ENCODE measurements at places on chromosomes 11 and 22. TPM values are rescaled to one million over a fixed set of nuclear protein-coding genes. Genes with fewer than 3 reads are reported as not detected.

DNA sequence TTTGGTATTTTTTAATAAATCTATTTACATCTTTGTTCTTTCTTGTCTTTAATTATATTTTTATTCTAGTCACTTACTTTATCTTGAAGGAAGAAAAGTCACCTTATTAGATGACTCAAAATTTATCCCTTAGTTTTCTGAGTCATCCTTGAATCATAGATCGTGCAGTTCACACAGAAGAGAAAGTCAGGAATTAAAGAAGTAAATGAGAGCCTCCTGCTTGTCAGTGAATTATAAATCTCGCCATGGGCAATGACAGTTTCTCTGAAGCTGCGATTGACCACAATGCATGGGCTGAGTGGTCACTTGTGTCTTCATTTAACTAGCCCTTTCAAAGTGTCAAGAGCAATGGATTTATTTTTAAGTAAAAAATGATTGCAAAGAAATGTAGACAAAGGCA is 91.2 kb downstream of the LUZP2 start:
- no peak for DNase-seq

DNA sequence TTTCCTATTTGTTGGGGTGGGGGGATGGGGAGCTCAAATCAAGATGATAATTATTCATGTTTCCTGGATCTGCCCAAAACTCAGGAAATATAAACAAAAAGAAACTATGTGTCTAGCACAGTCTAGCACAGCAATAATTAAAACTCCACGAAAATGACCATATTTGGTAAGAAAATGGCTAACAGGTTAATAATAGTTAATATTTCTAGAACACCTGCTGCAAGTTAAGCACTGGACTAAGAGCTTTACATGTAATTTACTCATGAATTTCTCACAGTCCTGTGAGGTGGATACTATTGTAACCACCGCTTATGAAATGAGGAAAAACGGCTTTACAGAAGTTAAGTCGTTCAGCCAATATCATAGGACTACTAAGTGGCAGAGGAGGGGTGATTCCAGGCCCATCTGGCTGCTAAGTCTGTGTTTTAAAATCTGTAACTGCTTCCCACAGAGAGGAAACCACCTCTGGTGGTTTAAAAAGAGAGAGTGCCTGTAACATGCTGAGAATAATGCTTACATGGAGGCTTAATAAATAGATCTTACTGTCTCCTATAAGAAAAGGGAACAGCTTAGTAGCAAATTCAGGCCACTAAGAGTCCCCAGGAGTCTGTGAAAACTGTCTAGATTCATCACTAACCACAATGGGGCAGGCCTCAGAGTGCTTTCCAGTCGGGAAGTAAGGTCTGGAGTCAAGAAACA is 11.0 kb upstream of the AMOTL1 start:
- no peak for DNase-seq

DNA sequence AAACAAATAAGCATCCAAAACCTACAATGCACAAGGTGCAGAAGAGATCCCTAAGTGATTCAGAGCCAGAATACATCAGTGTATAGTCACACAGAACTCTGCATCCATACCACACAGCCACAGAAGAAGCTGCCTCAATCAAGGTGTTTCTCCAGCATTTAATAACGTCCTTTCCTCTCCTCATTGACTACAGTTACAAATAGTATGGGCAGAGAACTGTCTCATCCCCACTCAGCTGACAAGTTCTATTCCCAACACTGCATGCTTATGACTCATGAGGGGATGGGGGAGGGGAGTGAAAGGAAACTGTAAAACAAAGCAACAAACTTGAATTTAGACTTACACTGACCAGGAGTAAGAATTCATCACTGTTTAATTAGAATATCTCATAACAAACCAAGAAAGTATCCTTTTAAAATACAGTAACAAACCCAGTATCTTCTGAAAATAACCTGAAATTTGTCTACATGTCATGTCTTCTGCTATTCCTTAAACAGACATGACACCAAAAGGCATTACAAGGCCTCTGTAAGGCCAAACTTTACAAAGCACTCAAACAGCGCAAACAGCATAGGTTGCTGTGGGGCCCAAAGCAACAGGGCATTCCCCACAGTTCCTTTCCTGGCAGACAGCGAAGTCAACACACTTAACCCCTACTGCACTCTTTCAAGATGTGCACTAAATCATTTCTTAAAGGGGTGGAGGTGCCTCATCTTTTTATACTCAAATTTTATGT is 29.3 kb downstream of the CELF1 start:
- DNase-seq, result peak; percentile 48

- no peak for DNase-seq
Observed at GRCh38 chr11:31818874-31819331, 7.8 kb upstream of the PAX6 start.

- no peak for DNase-seq
Observed at GRCh38 chr11:120288021-120288420, 37.1 kb upstream of the TLCD5 start.

- DNase-seq, result no peak
Observed at GRCh38 chr11:38460896-38461295, 1862.9 kb upstream of the RAG2 start.

- DNase-seq, result no peak
Observed at GRCh38 chr22:20584872-20585638, 77.6 kb downstream of the MED15 start.

POLR2F gene
- 162 TPM for total RNA-seq

CDC42BPG gene
- 7.4 TPM for total RNA-seq

DNA sequence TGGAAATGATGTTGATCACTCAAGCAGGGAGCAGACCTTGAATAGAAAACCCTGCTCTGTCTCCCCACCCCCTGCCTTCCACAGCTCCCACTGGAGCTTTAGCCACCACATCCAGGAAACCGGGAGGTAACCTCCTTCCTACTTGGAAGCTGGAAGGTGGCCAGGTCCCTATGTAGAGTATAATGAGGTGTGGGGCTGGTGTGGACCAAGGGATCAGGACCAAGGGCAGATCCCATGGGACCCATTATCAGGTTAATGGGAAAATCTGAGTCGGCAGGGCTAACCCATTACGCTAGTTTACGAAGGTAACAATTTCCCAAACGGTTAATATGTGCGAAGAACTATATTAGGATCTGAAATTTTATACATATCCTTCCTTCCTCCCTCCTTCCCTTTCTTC is 321.9 kb downstream of the MIAT start:
- no peak for DNase-seq

DNA sequence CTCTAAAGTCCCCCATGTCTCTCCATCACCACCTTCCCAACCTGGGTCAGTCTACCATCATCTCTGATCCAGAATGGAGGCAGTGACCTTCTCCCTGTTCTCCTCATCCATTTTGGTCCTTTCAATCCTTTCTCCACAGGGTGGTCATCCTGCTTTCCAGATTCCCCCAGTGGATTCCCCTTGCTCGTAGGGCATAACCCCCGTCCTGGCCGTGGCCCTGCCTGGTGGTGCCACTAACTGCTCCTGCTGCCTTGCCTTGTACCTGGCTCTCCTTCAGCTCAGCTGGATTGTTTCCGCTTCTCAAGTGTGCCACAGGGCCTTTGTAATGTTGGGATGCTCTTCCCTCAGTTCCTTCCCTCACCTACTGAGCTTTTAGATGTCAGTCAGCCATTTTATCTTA is 81.6 kb downstream of the MYO7A start:
- no peak for DNase-seq

DNA sequence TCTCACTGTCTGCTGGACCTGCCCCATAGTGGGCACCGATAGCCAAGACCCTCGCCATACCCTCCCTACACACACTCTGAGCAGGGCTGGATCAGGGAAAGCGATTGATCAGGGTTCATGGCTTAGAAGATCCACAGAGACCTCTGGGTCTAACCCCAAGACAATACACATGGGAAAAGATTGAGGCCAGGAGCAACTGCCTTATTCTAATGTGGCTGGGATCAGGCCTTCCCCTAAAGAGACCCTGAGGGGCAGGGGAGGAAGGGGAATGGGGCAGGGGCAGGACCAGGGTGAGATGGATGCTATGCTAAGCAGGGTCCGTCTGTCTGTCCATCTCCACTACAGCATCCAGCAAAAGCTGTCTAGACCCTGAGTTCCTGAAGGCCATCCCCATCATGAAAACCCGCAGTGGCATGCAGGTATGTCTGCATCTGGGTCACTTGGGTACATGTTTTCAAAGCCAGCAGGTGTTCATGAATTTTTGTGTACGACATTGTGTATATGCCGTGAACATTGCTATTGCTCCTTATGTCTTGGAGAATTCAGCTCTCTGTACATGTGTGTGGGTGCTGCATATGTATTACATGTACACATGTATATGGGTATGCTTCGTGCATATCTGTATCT is 15.3 kb upstream of the RELT start:
- no peak for DNase-seq

DNA sequence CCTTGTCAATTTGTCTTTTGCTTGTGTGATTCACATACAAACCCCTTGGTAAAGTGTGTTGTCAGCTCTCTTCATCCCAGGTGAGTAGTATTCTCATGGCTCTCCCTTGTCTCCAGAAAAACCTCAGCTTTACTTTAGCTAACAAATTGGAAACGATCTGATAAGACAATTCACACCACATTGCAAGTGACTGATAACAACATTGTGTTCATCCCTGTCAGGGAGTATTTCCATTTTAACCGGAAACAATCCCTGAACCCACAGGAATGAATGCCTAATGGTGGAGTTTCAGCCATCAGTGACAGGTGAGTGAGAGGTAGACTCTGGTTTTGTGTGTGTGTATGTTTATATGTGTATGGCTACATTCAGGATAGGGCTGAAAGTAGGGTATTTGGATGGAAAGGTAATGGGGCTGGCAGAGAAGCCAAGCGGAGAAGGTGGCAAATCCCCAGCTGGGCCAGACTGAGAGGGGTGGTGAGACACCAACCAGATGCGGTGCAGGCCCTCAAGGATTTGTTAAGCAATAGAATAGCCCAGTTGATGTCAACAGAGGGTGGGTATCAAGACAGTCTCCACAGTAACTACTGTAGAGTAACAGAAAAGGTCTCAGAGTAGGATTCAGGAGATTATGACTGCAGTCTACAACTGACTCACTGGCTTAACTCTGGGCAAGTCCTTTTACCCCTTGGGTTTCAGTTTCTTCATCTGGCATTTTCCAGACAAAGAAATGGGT is 7.6 kb downstream of the LRRC51 start:
- no peak for DNase-seq

DNA sequence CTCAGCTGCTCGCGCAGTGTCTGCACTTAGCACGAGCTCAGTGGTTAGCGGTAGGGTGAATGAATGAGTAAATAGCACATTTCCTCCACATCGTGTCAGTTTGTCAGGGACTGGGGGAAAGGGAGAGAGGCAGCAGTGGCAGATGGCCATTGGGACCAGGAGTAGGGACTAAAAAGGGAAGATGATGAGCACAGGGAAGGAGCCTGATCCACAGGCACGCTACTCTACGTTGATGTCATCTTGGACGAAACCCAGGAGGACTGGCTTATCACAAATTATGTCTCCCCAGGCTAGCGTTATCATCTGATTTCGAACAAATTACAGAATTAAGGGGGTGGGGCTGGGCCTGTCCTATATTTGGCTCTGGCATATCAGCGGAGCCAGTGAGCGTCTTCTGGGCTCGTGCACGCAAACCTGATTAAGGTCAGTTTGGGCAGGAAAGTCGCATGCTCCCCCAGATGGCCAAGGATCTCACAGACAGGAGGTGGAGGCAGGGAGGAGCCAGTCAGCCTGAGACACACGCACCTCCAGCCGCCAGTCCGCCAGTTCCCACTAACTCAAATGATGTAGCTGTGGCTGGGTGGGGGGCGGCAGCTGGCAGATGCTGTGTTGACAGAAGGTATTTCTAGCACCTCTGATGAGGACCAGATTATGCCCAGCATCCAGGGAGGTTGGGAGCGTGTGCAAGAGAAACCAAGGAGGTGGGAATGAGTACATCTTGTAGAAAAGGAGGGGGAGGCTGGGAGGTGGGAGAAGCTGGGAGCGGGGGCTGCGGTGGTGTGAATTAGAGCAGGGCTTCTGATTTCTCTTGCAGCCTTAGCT is 97.4 kb upstream of the PRDM11 start:
- no peak for DNase-seq

- no peak for DNase-seq
Observed at GRCh38 chr11:89381094-89381493, 110.1 kb downstream of the NOX4 start.

GRCh38 chr11:109018639-109019038 is 353.8 kb downstream of the DDX10 start:
- DNase-seq, result no peak

GRCh38 chr11:88064097-88064705 is 111.0 kb downstream of the RAB38 start:
- no peak for DNase-seq

DNA sequence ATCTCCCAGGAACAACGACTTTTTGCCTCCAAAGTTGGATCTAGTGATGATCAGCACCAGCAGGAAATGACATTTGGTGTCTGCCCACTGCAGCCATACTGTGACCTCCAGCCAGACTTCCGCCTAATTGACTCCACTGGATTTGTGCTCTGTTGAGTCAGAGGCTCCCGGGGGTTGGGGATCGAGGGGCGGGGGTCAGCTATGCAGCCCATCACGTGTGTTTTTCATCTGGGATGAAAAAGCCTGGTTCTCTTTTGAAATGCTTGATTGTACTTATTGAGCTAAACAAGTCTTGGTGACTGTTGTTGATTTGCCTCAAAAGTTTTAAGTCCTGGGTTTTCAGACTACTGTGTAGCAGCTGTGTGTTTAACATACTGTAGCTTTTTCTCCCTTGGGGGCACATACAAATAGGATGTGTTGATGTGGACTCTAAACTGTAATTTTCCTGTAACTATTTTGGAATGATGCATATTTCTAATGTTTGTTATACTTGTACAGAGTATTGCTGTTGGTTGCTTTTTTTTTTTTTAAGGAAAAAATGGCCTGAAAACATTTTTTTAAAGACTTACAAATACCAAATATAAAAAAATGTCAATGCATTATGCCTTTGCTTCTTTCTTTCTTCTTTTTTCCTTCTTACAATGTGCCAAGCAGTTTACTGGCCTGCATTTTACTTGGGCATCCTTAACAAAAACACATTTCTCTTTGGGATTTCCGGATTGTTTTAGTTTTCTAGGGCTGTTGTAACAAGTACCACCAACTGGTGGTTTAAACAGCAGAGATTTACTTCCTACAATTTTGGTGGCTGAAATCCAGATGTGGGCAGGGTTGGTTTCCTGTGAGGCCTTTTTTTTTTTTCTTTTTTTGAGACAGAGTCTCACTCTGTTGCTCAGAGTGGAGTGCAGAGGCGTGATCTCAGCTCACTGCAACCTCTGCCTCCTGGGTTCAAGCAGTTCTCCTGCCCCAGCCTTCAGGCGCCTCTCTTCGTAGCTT is 46.1 kb upstream of the OR4B1 start:
- DNase-seq, result no peak

Data from K562 (cell line).